ENCODE measurements at places on chromosomes 7 and 10. TPM values are rescaled to one million over a fixed set of nuclear protein-coding genes. Genes with fewer than 3 reads are reported as not detected.

DNA sequence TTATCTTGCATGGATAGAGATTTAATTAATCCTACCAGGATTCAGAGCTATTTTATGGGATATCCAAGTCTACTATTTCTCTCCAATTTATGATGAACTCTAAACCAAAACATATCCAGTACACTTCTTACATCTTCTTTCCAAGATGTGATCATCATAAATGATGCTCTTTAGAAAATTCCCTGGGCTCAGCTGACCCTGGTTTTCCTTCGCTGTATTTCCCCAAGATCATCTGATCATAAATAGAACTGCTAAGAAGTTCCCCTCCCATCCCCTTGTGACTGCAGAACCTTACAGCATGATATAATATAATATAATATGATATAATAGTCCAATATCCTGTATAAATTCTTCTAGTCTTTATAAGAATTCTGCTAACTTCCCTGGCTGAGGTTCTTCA, 114.6 kb upstream of the LYZL2 start:
- no peak for DNase-seq

EPHB6 gene
- 3.2 TPM for total RNA-seq

SEC61G gene
- 114 TPM for total RNA-seq

NUPR2 gene
- total RNA-seq = 1.4 TPM

AIFM2 gene
- total RNA-seq = 21.8 TPM

PTPN20 gene
- 2.7 TPM for total RNA-seq

DNA sequence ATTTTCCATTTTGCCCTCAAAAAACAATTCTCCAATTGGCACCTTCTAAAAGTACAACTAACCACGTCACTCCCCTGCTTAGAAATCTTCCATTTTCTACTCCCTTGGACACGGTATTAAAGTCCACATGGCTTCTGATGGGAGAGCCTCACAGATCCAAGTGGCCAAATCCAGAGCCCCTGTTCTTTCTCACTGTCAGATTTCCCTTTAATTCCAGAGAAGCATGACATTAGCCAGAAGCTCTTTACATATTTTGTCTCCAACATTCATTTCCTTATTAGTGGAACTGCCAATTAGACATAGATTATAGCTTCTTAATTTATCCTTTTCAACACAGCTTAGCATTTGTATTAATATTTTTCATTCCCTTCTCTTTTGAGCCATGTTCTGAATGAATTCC, 118.7 kb downstream of the ELMO1 start:
- no peak for DNase-seq

GRCh38 chr10:64170791-64171190, 649.6 kb downstream of the REEP3 start:
- DNase-seq = no peak

TRIM50 gene
- total RNA-seq = 0.28 TPM

ADARB2 gene
- total RNA-seq = 0.21 TPM

All from left colon (tissue), 2 donors.